ENCODE measurements at places on chromosomes 11 and 22. TPM values are rescaled to one million over a fixed set of nuclear protein-coding genes. Genes with fewer than 3 reads are reported as not detected.

- H3K4me1 ChIP-seq = peaks cover 11% of the 10 kb centered on the region
- no peak overlapping the region for H3K27ac ChIP-seq
- H3K4me3 ChIP-seq = no peak overlapping the region
- no peaks in the 10 kb centered on the region for H3K36me3 ChIP-seq
- H3K27me3 ChIP-seq = no peaks in the 10 kb centered on the region
Observed at GRCh38 chr11:95296621-95297025, 65.6 kb upstream of the SESN3 start.

- H3K4me3 ChIP-seq = no peak overlapping the region
- no peak overlapping the region for H3K27ac ChIP-seq
Observed at GRCh38 chr22:43795320-43795719, 16.8 kb downstream of the EFCAB6 start.

- H3K27ac ChIP-seq = no peak overlapping the region
- no peak for DNase-seq
- no peaks in the 10 kb centered on the region for H3K4me1 ChIP-seq
Observed at GRCh38 chr11:119754656-119755355, 25.8 kb upstream of the NECTIN1 start.

DNA sequence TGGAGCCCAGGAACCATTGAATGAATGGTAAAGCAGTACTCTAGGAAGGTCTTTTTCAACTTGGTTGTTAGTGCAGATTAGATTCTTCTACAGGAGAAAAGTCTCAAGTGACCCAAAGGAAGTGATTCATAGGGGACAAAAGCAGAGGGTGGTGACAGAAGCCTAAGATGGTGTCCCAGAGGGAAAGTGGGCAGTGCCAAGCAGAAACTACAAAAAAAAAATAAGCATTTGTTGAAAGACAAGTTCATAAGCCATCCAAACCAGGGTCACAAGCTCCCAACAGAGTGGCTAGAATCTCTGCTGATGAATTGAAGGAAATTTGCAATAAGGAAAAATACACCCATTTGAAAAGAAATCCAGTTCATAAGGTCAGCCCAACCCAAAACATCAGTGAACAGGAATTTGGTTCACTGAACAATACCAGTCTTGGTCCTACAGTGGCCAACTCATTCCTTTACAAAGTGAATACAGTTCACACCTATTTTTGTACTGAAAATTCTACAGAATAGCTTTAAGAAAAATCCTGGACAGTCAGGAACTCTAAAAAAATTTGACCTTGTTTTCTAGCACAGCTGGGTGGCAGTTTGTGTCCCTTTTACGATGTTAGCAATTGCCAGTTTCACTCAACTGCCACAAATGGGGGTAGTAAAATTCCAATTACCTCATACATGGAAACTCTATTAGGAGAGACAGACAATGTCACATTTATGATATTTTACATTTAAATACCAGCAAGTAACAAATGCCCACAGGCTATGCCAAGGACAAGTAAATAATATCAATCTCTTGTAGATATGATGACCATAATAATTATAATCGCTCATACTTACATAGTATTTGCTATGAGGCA, 21.6 kb upstream of the NUP160 start:
- H3K4me3 ChIP-seq = no peak overlapping the region
- no peak overlapping the region for H3K27ac ChIP-seq
- no peaks in the 10 kb centered on the region for H3K27me3 ChIP-seq
- no peaks in the 10 kb centered on the region for H3K36me3 ChIP-seq

DNA sequence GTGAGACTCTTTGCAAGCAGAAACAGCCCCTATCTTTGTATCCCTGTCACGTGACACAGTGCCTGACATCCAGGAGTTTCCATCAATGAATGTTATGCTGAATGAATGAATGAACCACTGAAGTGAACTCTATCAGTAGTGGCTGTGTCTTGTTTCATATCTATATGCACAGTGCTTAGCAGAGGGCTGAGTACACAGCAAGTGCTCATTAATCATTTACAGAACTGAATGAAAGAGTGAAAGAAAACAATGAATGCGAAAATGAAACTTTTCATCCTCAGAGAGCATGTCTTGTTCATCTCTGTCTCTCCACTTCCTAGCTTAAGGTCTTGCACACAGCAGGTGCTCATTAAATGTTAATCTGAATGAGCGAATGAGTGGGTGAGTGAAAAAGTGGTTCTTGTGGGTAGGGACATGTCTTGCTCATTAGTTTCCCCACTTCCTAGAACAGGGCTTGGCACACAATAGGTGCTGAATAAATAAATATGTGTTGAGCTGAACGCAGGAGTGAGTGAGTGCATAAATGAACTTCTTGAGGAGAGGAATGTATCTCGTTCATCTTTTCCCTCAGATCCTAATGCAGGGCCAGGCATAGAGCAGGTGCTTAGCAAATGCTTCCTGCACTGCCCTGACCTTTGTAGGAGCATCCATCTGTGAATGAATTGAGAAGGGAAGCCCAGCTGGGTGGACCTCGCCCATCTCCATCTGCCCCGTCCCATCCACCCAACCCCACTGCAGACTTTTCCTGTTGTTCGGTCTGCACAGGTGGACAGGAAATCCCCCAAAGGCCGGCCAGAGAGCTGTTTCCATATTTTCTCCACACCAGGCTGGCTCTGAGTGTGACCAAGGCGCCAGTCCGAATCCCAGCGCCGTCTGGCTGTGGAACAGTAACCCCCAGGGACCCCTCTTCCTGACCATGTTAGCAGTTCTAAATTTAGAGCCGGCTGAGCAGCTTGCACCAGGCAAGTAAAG, 113.4 kb upstream of the CRYBB3 start:
- no peaks in the 10 kb centered on the region for H3K36me3 ChIP-seq
- H3K4me1 ChIP-seq = peaks cover 19% of the 10 kb centered on the region
- H3K27ac ChIP-seq = no peak overlapping the region
- H3K27me3 ChIP-seq = no peaks in the 10 kb centered on the region
- DNase-seq = no peak
- no peak overlapping the region for H3K4me3 ChIP-seq

GRCh38 chr11:31816468-31817053, 5.4 kb upstream of the PAX6 start:
- H3K27ac ChIP-seq = no peak overlapping the region
- peak; percentile 73 for DNase-seq
- H3K4me3 ChIP-seq = no peak overlapping the region
- H3K27me3 ChIP-seq = peaks cover 97% of the 10 kb centered on the region
- H3K36me3 ChIP-seq = no peaks in the 10 kb centered on the region

- H3K27me3 ChIP-seq = no peaks in the 10 kb centered on the region
- H3K27ac ChIP-seq = no peak overlapping the region
- H3K4me3 ChIP-seq = no peak overlapping the region
Observed at GRCh38 chr11:108670451-108670850, 5.6 kb downstream of the DDX10 start.

GRCh38 chr11:80379620-80380278, 938.9 kb upstream of the TENM4 start:
- no peak for DNase-seq
- H3K36me3 ChIP-seq = no peaks in the 10 kb centered on the region
- no peak overlapping the region for H3K27ac ChIP-seq

SERHL2 gene
- 4.9 TPM for total RNA-seq

AQP11 gene
- total RNA-seq = not detected

RASSF10 gene
- 3.1 TPM for total RNA-seq

CNTN5 gene
- 0.15 TPM for total RNA-seq

POU2F3 gene
- total RNA-seq = 7.5 TPM
